ENCODE measurements at places on chromosomes 12 and 14. TPM values are rescaled to one million over a fixed set of nuclear protein-coding genes. Genes with fewer than 3 reads are reported as not detected.

POP5 gene
- 80.9 TPM for total RNA-seq

PRICKLE1 gene
- 5.3 TPM for total RNA-seq

LALBA gene
- total RNA-seq, result not detected

SMCO3 gene
- not detected for total RNA-seq

CCNT1 gene
- total RNA-seq, result 20.9 TPM

KRT78 gene
- total RNA-seq, result 0.36 TPM

CEBPE gene
- total RNA-seq, result not detected

CLEC6A gene
- total RNA-seq, result not detected

TAS2R8 gene
- total RNA-seq, result 0.20 TPM

ATF1 gene
- total RNA-seq, result 19.8 TPM

TMEM63C gene
- not detected for total RNA-seq

CCDC184 gene
- total RNA-seq, result 0.24 TPM

LRP1-AS gene
- total RNA-seq, result not detected

C12orf50 gene
- not detected for total RNA-seq

RNF34 gene
- total RNA-seq, result 62.7 TPM

CFAP54 gene
- 0.68 TPM for total RNA-seq

HCAR2 gene
- total RNA-seq, result not detected

CCDC198 gene
- total RNA-seq, result not detected

NPFF gene
- not detected for total RNA-seq

TPPP2 gene
- not detected for total RNA-seq

LHX5 gene
- not detected for total RNA-seq

GYS2 gene
- not detected for total RNA-seq

ACRBP gene
- not detected for total RNA-seq

Measured in RPMI7951 (cell line).